Stimulated activated CD8-positive, alpha-beta memory T cell treated with anti-CD3 and anti-CD28 coated beads, Interleukin-12 subunit alpha, Interleukin-12 subunit beta, amount 100 ng/mL, for 1 hour (primary cell): ENCODE measurements at places on chromosomes 7 and 10.
A peak's percentile ranks its signal among the peaks of the same experiment; 100 is the strongest.

GRCh38 chr10:70106958-70107791 is 25.4 kb downstream of the AIFM2 start:
- no peak for DNase-seq

- no peak for DNase-seq
These were observed 5.1 kb downstream of the FZD8 start for GRCh38 chr10:35636956-35637355.

- no peak for DNase-seq
These were observed 17.8 kb downstream of the ENO4 start for GRCh38 chr10:116866987-116867595.

DNA sequence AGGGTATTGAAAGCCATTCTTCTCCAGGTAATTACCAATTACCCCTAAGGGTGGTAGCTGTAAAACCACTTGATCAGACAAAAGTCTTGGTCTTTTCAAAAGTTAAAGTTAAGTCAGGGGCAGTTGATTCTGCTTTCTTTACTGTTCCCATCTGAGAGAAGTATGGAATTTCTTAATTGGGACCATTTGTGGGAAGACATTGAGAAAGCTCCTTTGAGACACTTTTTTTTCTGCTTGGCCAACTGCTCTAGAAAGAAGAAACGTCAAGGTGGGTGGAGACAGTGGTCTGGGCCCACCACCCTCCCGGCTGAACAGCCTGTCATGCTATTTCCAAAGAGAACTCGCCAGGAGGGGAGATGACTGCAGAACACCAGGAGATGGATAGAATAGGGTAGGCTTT is 45.3 kb downstream of the WNT2 start:
- no peak for DNase-seq

GRCh38 chr10:92851003-92851402 is 2.7 kb downstream of the EXOC6 start:
- DNase-seq: no peak

GRCh38 chr10:128222332-128222849 is 96.2 kb upstream of the MKI67 start:
- DNase-seq: no peak

DNA sequence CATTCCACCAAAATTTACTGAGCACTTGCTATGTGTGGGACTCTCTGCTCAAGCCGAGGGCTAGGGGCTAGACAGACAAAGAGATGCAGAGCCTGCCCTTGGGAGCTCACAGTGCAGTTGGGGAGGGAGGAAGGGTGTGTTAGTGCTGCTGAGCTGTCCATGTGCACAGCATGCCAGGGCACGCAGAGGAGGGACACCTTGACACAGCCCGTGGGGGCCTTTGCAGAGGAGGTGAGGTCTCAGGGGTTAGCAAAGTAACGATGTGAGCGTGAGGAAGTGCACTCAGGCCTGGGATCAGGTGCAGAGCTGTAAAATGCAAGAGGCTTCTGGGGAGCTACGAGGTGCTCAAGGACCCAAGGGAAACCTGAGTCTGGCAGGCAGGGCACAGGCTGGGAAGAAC is 16.3 kb downstream of the PRKCQ start:
- DNase-seq: no peak

DNA sequence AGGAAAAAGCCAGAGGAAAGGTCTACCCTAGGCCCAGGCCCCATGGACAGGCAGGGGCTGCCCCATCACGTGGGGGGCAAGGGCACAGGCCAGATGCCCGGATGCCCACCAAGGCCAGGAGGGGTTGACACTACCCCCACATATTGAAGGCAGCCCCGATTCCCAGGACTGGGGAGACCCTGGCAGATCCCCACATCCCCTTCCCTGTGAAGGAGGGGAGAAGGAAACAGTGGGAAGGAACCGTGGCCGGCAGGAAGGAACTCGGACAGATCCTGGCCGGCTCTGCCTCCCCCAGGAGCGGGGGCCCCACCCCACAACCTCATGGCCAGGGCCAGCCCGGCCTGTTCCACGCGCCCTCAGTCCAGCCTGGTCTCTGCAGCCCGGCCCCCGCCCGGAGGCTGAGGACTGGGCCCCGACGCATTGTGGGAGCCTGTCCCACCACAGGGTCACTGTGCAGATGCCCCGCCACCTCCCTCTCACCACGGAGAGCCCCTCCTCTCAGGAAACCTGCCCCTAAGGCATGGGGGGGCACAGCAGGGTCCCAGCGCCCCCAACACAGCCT is 41.3 kb downstream of the PAPOLB start:
- no peak for DNase-seq

DNA sequence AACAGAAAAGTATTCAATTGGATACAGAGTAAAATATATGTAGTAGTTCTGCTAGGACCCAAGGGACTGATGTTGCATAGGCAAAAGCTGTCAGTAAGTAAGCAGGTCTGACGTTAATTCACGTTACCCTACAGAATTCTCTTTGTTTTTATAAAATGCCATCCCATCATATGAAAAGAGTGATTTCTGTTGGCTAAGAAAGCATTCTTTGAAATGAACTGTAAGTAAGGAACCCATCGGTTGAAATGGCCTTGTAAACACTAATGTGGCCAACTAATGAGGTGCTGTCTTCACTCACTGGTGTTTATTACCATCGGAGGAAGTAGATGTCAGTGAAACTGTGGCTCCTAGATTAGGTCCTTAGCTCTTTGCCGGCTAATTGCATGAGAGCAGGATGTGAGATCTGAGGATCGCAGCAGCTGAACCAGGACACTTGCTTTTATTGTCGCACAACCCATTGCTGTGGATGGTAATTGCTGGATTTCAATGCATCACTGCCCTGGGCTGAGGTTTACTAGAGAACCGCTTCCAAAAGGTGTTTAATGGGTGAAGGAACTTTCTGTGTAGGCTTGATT is 49.5 kb downstream of the UBE3C start:
- DNase-seq: no peak

- no peak for DNase-seq
These were observed 15.9 kb upstream of the GPNMB start for GRCh38 chr7:23230641-23231101.

DNA sequence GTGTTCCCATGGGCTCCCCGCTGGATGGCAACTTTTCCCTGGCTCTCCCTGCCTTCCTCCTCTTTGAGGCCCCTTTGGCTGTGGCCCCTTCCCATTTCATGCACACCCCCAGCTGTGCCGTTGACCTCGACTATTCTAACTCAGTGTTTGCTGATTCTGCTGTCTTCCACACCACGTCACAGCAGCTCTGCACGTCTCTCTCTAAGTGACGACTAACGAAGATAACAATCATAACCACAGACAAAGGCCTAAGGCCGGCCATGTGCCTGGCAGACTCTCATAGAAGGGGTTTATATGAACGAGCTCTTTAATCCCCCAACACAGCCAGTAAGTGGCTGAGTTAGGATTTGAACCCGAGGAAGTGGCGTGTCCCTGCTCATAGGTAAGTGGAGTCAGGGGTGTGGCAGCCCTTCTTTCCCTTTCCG is 151.5 kb upstream of the SHH start:
- no peak for DNase-seq

DNA sequence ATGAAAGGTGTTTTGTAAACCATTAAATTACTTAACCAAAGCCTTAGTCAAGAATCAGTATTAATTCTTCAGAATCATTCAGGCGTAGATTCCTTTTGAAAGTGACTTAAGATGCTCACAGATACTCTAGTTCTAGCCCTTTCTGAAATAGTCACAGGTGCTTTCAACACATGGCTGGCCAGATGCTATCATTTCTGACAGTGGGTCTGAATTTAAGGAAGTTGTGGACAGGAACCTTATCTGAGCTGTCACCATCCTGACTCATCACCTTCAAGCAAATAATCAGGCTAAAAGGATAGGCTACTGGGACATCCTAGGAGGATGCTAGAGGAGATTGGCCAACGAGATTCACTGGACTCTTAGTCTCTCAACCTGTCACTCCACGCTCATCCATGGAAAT is 501.5 kb downstream of the LRMDA start:
- DNase-seq: no peak

DNA sequence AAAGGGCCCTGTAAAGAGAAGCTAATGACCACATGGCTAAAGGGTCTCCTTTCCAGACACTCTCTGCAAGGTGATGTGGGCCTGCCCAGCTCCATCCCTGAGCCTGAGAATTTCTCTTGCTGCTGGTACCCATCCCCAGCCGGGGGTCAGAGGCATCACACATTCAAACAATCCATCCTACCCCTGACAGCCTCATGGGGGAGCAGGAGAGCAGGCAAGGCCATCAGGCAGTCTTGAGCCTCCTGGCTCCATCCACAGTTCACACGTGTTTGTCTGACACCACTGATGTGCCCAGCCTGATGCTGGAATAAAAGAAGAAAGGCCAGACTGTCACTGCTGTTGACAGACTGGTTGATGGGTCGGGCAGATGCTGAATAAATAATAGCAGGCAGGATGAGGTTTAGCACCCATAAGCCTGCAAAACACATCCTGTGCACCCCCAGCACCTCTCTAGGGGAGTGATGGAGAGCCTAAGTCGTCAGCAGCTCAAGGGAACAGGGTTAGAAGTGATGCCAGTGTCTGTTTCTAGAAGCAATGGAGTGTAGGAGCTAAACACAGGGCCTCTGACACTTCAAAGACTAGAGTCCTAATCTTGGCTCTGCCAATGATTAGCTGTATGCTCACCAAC is 43.5 kb downstream of the TLL2 start:
- peak; percentile 5 for DNase-seq

- no peak for DNase-seq
These were observed 13.3 kb upstream of the CHCHD3 start for GRCh38 chr7:133095119-133095671.

GRCh38 chr7:20282959-20283358 is 47.7 kb upstream of the ITGB8 start:
- DNase-seq: no peak

GRCh38 chr7:90269163-90269562 is 24.2 kb downstream of the CFAP69 start:
- no peak for DNase-seq

DNA sequence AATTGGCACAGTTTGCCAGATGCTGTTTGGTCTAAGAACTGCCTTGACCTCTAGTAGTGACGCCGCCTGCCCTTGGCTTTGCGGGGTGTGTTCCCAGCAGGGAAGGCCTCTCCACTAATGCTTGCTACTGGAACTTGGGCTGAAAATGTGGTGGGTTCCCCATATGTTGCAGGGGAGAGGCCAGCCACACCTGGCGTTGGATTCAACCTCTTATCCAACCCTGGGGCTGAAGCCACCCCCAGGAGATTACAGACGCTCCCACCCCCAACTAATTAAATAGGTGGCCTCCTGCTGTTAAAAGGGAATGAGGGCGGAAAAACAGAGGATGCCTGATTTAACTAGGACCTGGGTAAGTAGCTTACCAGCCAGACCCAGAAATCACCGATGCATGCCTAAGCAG is 19.2 kb upstream of the ATOH7 start:
- DNase-seq: no peak

DNA sequence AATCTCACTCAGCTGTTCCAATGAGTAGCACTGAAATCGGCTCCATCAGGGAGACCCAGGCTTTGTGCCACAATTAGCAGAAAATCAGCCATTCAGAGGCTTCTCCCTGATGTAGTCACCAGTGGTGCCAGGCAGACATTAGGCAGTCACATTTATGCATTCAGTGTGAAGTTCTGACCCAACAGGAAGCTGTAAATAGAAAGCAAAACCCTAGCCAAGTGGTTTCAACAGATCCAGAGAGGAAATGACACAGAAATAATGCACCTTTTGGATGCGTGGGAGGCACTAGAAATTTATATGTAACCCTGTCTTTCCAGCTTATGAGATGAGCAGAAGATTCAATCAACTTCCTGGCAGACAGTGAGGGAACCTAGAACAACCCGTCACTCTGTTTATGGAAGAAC is 186.4 kb downstream of the PDE1C start:
- no peak for DNase-seq

DNA sequence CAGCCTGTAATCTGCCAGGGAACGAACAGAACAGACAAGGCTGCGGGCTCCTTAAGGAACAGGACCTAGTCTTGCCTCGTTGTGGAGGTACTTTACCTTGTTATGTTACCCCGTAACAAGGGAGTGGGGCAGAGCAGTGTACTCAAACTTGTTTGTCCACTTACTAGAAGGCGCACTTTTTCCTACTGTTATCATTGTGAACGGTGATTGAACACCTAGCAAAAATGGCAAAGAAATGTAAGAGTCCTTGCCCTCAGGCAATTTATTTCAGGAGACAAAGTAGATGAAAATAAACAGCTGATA is 620 bp upstream of the IMPDH1 start:
- DNase-seq: no peak

DNA sequence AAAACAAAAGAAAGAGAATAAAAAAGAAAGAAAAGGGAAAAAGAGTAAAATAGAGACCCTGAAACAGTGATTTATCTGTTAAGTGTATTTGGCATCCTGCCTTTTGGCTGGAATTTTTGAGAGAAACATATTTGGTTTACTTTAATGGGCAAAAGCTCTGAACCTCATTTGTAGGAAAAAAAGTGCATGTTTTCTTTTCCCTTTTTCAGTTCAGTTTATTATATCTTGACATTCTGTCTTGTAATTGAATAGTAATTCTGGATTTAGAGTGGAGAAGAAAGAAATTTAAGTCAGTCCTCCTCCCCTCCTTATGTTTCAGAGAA is 69.5 kb downstream of the ARID5B start:
- DNase-seq: no peak

DNA sequence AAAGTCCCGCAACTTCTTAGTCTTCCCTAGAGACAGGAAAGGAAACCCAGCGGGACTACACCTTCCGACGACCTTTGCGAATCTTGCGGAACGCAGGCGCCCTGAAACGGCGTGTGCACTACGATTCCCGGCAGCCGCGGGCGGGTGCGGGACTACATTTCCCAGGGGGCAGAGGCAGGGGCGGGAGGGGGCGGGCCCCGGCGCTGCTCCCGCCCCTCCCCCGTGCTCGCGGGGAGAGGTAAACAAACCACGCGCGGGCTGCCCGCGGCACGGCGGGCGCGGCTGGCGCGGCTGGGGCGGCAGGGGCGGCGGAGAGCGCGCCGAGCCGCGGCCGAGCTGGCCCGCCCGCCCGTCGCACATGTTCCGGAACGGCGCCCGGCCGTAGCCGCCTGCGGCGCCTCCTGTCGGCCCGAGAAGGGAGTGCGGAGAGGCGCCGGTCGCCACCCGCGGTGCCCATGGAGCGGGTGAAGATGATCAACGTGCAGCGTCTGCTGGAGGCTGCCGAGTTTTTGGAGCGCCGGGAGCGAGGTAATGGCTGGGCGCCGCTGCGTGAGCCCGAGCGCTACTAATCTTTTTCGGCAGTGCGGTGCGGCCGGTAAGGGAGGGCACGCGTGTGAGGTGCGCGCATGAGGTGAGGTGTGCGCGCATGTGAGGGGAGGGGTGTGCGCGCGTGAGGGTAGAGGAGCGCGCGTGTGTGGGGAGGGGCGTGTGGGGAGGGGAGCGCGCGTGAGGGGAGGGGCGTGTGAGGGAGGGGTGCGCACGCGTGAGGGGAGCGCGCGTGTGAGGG is 18.5 kb downstream of the MXI1 start:
- DNase-seq: peak; percentile 73
